ENCODE measurements at places on chromosomes 6 and 20. TPM values are rescaled to one million over a fixed set of nuclear protein-coding genes. Genes with fewer than 3 reads are reported as not detected.

DNA sequence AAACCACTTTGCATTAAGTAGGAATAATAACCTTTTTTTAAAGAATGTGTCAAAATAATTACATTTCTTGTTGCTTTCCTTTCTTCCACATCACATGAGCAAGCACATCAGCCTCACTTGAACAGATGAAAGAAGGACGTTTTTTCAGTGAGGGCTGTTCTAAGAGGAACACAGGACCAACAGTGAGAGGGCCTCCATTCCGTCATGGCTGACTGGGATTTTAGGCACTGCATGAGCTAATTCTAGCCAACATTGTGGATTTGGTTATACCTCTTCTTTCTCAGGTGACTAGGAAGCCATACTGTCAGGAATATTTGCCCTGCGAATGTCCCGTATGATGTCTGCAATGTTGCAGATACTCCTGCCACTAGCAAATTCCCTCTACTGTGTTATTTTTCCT lies 87.6 kb downstream of the LINC00237 start:
- no peak overlapping the region for H3K4me3 ChIP-seq
- H3K36me3 ChIP-seq, result no peaks in the 10 kb centered on the region
- no peak overlapping the region for H3K27ac ChIP-seq
- no peak for DNase-seq
- H3K4me1 ChIP-seq, result no peaks in the 10 kb centered on the region
- peaks cover 16% of the 10 kb centered on the region for H3K27me3 ChIP-seq

- peaks cover 31% of the 10 kb centered on the region for H3K27me3 ChIP-seq
- DNase-seq, result no peak
- H3K4me1 ChIP-seq, result peaks cover 3% of the 10 kb centered on the region
- no peak overlapping the region for H3K27ac ChIP-seq
- H3K36me3 ChIP-seq, result peaks cover 3% of the 10 kb centered on the region
Measured at GRCh38 chr6:122381494-122382265, 17.8 kb upstream of the HSF2 start.

VIP gene
- total RNA-seq, result not detected

GRCh38 chr20:2820084-2820895 lies 4.1 kb downstream of the TMEM239 start:
- no peaks in the 10 kb centered on the region for H3K27me3 ChIP-seq
- H3K4me1 ChIP-seq, result peaks cover 25% of the 10 kb centered on the region
- peak overlapping the region; percentile 72 for H3K27ac ChIP-seq
- DNase-seq, result no peak

LY86 gene
- not detected for total RNA-seq
